ENCODE measurements at places on chromosomes 3 and 15.

DNA sequence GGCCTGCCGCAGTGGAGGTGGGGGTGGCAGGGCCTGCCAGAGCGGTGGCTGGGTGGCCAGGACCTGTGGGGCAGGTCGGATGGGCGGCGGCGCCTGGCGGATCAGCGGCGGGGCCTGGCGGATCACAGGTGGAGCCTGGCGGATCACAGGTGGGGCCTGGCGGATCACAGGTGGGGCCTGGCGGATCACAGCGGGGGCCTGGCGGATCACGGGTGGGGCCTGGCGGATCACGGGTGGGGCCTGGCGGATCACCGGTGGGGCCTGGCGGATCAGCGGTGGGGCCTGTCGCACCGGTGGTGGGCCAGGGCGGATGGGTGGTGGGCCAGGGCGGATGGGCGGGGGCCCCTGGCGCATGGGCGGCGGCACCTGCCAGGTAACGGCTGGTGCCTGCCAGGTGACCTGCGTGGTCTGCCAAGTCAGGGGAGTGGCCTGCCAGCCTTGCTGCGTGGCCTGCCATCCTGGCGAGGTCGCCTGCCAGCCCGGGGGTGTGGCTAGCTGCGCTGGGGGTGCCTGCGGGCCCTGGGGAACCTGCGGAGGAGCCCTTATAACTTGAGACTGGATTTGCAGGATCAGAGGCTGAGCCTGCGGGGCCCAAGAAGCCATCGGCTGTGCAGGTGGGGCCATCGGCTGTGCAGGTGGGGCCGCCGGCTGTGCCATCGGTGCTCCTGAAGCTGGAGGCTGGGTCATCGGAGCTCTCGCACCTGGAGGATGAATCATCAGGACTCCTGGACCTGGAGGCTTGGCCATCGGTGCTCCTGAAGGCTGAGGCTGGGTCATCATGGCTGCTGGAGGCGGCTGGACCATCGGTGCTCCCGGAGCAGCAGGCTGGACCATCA lies 1.3 kb downstream of the MAGEL2 start:
- no peak for DNase-seq

GRCh38 chr3:161474139-161474538 lies 22.5 kb upstream of the OTOL1 start:
- no peak for DNase-seq

- no peak for DNase-seq
Measured at GRCh38 chr3:194800002-194800401, 114.3 kb downstream of the FAM43A start.

- DNase-seq: no peak
Measured at GRCh38 chr3:177743173-177743890, 546.0 kb upstream of the TBL1XR1 start.

- DNase-seq: peak; percentile 75
Measured at GRCh38 chr3:46194868-46195553, 13.1 kb downstream of the CCR1 start.

DNA sequence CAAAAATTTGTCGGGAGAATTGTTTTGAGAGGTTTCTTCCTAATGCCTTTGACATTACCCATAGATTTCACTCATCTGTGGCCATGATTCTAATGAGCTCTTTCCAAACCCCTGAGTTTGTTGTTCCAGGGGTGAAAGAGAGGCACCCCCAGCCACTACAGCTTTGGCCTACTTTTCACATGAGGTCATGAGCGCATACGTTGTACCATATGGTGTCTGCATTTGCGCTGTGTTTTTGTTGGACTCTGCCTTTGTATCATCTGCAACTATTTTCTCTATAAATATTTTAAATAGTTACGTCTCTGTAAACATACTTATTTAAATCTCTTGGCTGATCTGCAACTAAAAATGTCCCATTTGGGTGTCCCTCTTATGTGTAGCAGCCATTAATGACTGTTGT lies 107.9 kb downstream of the LRTM1 start:
- no peak for DNase-seq

DNA sequence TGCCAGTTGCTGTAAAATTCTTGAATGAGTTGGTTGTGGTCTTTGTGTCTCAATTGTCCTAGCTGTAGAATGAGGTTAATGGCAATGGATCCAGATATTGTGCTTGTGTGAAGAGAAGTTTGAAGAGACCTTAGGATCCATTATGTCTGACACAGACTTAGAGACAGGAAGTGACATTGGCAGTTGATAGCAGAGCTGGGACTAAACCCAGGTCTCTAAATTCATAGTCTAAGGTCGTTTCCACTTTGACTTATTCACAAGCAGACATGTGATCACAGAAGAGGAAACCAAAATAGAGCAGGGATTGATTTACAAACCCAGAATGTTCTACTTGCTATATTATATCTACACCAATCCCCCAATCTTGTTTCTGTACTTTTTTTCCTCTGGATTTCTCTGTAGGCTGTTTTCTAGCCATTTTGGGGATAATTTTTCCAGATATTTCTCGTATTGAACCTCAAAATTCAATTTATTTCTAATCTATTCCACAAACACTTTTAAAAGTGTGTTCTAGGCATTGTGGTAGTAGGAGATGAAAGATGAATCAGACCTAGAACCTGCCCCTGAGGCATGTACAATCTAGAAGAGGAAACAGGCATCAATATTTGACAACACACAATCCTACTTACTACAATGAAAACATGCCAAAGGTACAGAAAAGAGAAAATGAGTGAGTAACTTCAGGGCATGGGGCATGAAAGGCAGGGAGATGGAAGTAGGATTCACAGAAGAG lies 123.3 kb downstream of the NFKBIZ start:
- peak; percentile 83 for DNase-seq

GRCh38 chr3:171055336-171056178 lies 29.0 kb upstream of the SLC2A2 start:
- peak; percentile 32 for DNase-seq

DNA sequence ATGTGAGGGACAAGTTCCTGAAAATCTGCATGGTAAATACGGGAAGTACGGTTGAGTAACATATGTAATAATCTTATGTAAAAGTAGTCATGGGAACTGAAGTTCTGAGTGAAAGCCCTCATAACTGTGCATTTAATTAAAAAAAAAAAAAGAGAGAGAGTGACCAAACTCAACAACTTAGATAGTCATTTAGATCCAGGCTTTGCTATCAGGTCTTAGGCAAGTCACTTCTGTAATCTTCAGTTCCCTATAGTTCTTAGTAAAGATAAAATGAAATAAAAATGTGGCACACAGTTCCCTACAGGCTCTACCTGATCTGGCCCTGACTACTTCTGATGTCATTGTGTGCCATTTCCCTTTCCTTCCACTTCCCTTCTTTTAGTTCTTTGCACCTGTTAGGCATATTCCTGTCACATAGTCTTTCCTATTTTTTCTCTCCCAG lies 15.0 kb downstream of the RNF111 start:
- no peak for DNase-seq

DNA sequence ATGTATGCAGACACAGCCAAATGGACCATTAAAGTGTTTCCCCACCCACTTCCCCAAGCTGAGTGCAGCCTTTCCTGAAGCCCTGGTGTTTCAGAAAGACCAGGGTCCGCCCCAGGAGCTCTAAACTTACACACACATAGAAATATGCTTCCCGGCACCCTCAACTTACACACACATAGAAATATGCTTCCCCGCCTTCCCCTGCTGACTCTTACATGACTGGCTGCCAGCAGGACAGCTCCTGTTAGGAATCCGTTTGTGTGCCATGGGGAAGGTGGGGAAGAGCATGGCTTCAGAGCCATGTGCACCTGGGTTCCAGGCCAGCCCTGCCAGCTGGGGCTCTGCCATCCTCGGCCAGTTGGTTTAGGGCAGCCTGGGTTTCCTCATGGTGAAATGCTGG lies 3.6 kb downstream of the CLEC3B start:
- peak; percentile 74 for DNase-seq

DNA sequence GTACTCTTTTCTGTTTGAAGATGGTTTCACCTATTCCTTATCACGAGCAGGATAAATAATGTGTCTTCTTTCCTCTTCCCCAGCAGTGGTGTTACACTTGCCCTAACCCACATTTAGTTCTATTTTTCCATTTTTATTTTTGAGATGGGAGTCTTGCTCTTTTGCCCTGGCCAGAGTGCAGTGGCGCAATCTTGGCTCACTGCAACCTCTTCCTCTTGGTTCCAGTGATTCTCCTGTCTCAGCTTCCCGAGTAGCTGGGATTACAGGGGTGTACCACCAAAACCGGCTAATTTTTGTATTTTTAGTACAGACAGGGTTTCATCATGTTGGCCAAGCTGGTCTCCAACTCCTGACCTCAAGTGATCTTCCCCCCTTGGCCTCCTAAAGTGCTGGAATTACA lies 372.4 kb downstream of the FOXP1 start:
- DNase-seq: no peak

GRCh38 chr3:176850498-176850897 lies 346.8 kb downstream of the TBL1XR1 start:
- no peak for DNase-seq

- no peak for DNase-seq
Measured at GRCh38 chr3:58120075-58120812, 90.5 kb downstream of the DNASE1L3 start.

DNA sequence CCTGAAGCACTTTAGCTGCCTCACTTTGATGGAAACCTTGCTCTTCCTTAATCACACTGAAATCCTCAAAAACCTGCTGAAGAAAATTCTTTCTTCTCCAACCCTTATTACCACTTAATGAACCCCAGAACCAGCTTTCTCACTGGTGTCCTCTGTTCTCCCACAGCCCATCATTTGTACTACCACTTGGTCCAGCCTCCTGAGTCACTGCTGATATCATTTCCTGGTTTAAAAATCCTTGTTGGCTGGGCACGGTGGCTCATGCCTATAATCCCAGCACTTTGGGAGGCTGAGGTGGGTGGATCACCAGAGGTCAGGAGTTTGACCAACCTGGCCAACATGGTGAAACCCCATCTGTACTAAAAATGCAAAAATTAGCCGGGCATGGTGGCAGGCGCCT lies 418.6 kb upstream of the KCNMB2 start:
- DNase-seq: peak; percentile 32

- no peak for DNase-seq
Measured at GRCh38 chr3:69491975-69492374, 106.1 kb upstream of the FRMD4B start.

DNA sequence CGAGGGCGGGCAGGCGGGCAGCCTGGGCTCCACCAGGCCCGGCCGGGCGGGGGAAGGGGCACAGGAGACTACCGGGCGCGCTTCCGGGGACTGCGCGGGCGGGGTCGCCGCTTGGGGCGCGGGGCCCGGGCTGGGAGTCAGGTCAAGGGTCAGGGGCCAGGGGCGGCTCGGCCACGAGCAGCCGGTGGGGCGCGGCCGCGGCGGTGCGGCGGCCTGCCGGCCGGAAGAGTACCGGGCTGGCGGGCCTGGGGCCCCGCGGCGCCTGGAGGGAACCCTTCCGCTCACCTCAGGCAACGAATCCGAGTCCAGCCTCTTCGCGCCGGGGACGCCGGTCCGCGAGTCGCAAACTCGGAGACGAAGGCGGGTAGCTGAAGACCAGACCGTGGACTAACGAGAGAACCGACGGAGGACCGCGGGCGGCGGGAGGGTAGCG lies 225 bp downstream of the RHOA start:
- DNase-seq: peak; percentile 32

GRCh38 chr3:118949113-118949760 lies 85.4 kb downstream of the IGSF11 start:
- no peak for DNase-seq

GRCh38 chr3:126216416-126216815 lies 36.0 kb upstream of the ALDH1L1 start:
- peak; percentile 44 for DNase-seq

DNA sequence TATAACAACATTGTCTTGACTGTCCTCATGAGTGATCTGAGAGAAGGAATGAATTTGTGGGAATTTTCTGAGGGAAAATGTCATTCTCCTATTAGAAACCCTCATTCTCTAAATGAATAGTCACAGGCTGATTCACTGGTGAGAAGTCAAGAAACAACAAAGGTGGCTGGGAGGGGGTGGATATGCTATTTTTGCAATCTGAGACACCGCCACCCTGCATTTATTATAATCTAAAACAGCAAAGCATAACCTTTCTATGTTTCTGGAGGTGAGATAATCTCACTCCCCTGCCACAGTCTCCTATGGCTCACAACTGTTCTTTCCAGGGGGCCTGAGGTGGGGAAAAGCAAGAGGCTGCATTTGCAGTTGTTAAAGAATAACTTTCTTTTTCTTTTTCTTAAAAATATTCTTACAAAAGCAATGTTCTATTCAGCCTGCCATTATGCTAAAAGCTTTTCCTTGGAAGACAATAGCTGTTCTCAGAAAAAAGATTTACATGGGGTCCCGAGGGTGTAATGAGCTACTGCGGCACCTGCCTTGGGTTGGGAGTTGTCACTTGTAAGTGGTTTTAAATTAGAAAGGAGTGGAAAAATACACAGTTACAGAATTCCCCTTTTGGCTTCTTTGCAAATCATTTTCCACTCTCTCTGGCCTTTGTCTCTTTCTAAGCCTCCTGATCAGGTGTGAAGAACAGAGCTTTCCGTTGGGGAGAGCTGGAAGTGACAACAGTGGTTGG lies 220.9 kb downstream of the AGBL1 start:
- peak; percentile 84 for DNase-seq

GRCh38 chr3:138879541-138880380 lies 45.0 kb upstream of the PIK3CB start:
- DNase-seq: no peak

DNA sequence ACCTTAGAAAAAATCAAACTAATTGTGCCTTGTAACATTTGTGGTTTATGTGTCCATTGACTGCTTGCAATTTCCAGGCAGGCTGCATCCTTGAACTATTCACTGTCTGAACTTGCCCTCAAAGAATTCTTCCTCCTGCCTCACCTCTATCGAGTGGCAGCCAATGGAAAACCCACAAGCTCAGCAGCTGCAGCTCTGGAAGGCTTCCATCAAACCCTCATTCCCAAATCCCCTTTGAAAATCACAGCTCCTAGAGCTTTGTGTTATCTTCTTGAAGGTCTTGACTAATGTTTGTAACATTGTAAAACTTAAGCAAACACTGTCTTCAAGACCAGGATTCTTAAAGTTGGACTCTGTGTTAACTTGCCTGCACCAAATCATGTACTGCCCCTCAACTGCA lies 81.1 kb downstream of the FILIP1L start:
- DNase-seq: peak; percentile 83

GRCh38 chr15:58383876-58384275 lies 47.9 kb upstream of the LIPC start:
- DNase-seq: no peak

- no peak for DNase-seq
Measured at GRCh38 chr3:1442271-1442670, 349.4 kb downstream of the CNTN6 start.

- no peak for DNase-seq
Measured at GRCh38 chr15:36401586-36401966, 177.8 kb upstream of the CDIN1 start.

GRCh38 chr3:59775761-59776325 lies 726.0 kb upstream of the CFAP20DC start:
- no peak for DNase-seq

Measured in epithelial cell of esophagus (primary cell).